Activated naive CD8-positive, alpha-beta T cell treated with anti-CD3 and anti-CD28 coated beads for 36 hours (primary cell): ENCODE measurements at places on chromosomes 1 and 21.

DNA sequence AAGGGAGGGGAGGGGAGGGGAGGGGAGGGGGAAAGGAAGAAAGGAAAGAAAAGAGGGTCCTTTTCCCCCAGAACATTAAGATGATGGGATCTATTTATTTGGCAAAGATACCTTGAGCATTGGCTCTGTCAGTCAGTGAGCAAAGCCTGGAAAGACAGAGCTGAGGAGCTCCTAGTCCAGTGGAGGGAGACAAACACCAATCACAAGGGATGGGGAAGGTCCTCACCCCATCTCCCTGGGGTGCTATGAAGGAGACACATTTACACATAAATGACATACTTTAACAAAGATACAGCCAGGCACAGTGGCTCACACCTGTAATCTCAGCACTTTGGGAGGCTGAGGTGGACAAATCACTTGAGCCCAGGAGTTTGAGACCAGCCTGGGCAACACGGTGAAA lies 154.9 kb upstream of the TIAM1 start:
- DNase-seq = no peak

GRCh38 chr21:43585924-43586413 lies 73.3 kb downstream of the HSF2BP start:
- no peak for DNase-seq

- no peak for DNase-seq
Observed at GRCh38 chr1:38497921-38498656, 361.5 kb downstream of the RRAGC start.

DNA sequence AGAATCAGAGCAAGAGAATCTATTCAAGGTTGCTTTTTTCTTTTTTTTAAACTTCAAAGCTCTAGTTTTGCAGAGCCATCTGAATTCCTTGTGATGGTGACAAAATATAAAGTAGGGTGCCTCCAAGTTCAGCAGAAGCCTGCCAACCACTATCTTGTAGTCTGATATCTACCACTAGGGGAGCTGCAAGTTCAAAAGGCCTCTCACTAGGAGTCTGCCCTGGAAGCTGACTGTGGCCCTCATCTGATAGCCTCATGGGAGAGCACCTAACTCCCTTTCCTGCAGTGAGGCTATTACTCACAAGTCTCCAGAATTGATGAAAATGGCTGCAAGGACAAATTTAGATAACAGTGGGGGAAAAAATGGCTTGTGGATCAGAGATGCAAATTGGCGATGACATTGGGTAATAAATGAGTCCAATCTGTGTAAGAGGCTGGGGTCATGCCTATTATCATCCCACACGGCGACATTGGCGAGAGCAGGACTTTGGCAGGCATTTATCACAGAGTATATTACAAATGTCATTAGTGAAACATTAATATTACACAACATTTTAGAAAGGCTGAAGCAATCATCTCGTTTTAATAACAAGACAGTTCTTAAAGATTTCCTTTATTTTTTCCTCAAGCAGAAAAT lies 10.7 kb upstream of the ZP4 start:
- DNase-seq = no peak

DNA sequence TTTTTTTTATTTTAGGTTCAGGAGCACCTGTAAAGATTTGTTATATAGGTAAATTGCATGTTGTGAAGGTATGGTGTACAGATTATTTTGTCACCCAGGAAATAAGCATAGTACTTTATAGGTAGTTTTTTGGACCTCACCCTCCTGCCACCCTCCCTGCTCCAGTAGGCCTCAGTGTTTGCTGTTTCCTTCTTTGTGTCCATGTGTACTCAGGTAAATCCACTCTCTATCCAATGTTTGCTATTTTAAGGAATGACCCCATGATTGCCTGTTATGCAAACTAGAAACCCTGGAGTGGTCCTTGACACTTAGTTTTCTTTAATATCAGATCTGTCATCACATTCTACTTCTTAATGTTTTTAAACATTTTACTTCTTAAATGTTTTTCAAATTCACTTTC lies 33.9 kb downstream of the LHX9 start:
- no peak for DNase-seq

DNA sequence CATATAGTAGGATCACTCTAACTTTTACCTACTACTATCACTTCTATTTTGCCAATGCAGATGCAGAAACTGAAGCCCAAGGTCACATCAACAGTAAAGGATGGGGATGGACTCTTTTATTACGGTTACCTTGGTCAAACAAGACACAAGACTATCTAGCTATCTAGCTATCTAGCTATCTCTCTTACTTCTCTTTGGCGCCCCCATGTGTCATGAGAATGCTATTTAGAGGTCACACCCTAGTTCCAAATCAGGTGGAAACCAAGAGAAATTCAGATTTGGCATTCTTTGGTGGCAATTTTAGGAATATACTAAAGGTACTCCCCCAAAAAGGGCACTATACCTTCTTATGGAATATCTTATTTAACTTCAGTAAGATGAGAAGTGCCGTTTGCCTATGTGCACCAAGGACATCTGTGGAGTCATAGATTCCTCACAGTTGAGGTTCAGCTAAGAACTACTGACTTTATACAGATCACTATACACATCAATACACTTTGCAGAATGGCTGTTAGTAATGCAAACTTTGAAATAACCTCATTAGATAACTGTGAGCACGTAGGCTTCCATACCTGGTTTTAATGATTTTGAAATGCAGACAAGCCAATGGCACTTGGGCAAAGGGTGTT lies 6.7 kb downstream of the ZNF648 start:
- DNase-seq = peak; percentile 26

- peak; percentile 83 for DNase-seq
Observed at GRCh38 chr1:153510984-153511410, 24.8 kb downstream of the S100A6 start.

- DNase-seq = no peak
Observed at GRCh38 chr1:109792056-109792831, 28.5 kb upstream of the EPS8L3 start.

DNA sequence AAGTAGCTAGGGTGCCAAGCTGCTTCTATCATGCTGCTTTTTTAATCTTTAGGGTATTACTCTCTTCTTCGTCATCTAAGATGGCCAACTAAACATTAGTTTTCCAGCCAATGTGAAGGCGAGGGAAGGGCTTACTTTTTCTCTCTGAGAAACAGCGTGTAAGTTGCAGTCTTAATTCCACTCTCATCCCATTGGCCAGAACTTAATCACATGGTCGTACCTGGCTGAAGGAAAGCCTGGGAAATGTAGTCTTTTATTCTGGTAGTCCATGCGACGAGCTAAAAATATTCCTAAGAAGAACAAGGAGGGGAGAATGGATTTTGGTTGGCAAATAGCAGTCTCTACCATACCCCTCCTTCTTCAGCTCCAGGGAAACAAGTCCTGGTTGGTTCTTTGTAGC lies 21.5 kb downstream of the DNAJC6 start:
- DNase-seq = no peak
